ENCODE measurements at places on chromosomes 7 and 10. TPM values are rescaled to one million over a fixed set of nuclear protein-coding genes. Genes with fewer than 3 reads are reported as not detected.

DNA sequence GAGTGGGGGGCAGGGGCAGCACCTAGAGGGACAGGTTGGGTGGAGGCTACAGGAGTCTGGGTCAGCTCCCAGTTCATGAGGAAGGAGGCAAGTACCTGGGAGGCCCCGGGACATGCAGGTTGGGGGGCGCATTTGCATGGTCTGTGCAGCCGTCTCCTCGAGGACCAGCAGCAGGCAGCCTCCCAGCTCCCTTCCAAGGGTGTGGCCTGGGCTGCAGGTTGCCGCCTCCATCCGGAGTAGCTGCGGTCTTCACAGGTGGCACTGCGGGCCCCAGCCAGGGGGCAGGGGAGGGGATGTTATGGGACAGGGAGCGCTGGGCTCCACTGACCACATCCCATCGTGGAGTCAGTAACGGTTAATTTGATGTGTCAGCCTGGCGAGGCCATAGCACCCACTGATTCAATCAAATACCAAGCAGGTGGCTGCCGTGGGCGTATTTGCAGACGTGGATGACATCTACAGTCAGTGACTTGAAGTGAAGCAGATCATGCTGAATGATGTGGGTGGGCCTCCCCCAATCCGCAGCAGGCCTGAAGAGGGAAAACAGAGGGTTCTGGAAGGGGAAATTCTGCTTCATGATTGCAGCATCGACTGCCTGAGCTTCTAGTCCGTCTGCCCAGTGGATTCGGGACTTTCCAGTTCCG, 81.6 kb downstream of the PRKAG2 start:
- H3K27me3 ChIP-seq = no peaks in the 10 kb centered on the region
- DNase-seq = peak; percentile 7
- no peaks in the 10 kb centered on the region for H3K36me3 ChIP-seq

- H3K27ac ChIP-seq = no peak overlapping the region
- no peak for DNase-seq
- peaks cover 100% of the 10 kb centered on the region for H3K27me3 ChIP-seq
- H3K4me3 ChIP-seq = no peak overlapping the region
Measured at GRCh38 chr10:8042721-8043568, 11.5 kb upstream of the GATA3 start.

The PLXDC2 gene
- 16.6 TPM for total RNA-seq

- no peaks in the 10 kb centered on the region for H3K36me3 ChIP-seq
- DNase-seq = no peak
- no peaks in the 10 kb centered on the region for H3K27me3 ChIP-seq
Measured at GRCh38 chr7:97270280-97270679, 152.8 kb downstream of the SDHAF3 start.

GRCh38 chr7:129993275-129993674, 40.5 kb upstream of the UBE2H start:
- peaks cover 11% of the 10 kb centered on the region for H3K4me1 ChIP-seq
- DNase-seq = no peak
- H3K36me3 ChIP-seq = no peaks in the 10 kb centered on the region
- H3K27ac ChIP-seq = no peak overlapping the region
- no peak overlapping the region for H3K4me3 ChIP-seq

DNA sequence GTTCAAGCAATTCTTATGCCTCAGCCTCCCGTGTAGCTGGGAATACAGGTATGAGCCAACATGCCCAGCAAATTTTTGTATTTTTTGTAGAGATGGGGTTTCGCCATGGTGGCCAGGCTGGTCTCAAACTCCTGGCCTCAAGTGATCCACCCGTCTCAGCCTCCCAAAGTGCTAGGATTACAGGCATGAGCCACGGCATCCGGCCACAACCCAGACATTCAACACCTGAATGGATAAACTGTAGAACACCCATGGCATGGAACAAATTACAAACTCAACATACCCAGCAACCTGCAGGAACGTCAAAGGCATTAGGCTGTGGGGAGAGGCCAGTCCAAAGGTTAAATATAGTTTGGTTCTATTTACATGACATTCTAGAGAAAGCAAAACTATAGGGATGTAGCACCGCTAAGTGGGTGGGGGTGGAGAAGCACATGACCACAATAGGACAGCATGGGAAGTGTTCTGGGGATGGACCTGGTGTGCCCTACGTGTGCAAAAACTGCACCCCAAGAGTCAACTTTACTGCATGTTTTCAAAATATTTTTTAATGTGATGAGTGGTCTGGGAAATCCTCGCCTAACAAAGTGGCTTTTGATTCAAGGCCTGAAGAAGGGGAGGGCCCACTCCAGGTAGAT, 6.5 kb upstream of the PGAM2 start:
- peaks cover 33% of the 10 kb centered on the region for H3K36me3 ChIP-seq
- peaks cover 71% of the 10 kb centered on the region for H3K4me1 ChIP-seq
- H3K27me3 ChIP-seq = no peaks in the 10 kb centered on the region
- no peak overlapping the region for H3K4me3 ChIP-seq

The SSC4D gene
- total RNA-seq = 0.99 TPM

The PILRB gene
- total RNA-seq = 10.6 TPM

DNA sequence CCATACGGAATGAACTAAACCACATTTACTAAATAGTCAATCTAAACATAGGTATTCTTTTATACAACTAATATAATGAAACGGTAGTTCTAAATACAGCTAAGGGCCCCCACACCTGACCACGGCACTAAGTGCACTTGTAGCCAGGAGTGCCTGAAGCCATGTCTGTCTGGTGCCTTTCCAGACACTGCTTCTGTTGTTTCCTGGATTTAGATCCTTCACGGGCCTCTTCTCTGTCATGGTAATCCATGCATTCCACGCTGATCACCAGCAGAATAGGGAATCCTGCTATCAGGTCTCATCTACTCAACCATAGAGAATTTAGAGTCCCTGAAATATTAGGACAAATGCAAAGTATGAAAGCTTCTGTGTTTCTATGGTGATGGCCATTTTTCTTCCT, 37.8 kb downstream of the OSBPL3 start:
- no peaks in the 10 kb centered on the region for H3K36me3 ChIP-seq
- H3K27me3 ChIP-seq = no peaks in the 10 kb centered on the region
- no peak for DNase-seq
- no peak overlapping the region for H3K27ac ChIP-seq

DNA sequence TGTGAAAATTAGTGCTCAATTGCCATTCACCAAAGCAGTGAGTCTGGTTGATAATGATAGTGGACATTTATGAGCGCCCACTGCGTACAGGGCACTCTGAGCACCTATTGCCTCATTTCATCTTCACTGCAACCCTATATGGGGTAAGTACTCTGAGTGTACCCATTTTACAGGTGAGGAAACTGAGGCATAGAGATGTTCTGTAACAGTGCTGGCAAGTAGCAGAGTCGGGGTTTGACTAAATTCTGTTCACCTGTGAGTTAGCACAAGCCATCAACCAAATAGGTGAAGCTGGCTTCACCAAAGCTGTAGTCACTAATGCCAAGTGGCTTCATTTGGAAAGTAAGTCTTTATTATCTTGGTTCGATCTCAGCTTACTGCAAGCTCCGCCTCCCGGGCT, 135.8 kb downstream of the SPAG6 start:
- H3K27ac ChIP-seq = no peak overlapping the region
- H3K36me3 ChIP-seq = no peaks in the 10 kb centered on the region
- DNase-seq = no peak
- peaks cover 15% of the 10 kb centered on the region for H3K4me1 ChIP-seq

- H3K4me1 ChIP-seq = no peaks in the 10 kb centered on the region
- H3K4me3 ChIP-seq = no peak overlapping the region
- no peak overlapping the region for H3K27ac ChIP-seq
- DNase-seq = no peak
Measured at GRCh38 chr7:55348502-55348901, 16.6 kb upstream of the LANCL2 start.

The RARRES2 gene
- 17.6 TPM for total RNA-seq

The AKR1D1 gene
- total RNA-seq = not detected

DNA sequence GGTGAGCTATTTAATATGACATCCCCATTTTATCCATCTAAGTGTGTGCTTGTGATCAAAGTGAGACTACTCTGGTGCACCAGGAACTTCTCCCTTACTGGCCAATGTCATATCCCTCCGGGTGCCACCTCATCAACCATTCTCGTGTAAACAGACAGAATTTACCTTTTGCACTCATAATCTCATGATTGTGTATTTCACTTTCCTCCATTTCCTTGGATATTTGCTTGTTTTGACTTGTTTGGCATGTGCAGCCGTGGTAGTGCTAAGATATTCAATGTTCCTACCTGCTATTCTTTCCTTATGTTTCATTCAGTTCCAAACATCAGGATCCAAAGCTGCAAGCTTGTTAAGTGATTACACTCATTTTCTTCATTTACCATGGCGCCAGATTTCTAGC, 280.5 kb upstream of the SP8 start:
- no peak overlapping the region for H3K27ac ChIP-seq
- no peak for DNase-seq
- no peaks in the 10 kb centered on the region for H3K36me3 ChIP-seq
- H3K4me1 ChIP-seq = no peaks in the 10 kb centered on the region
- H3K27me3 ChIP-seq = no peaks in the 10 kb centered on the region

The PALS2 gene
- total RNA-seq = 7.1 TPM

- no peak for DNase-seq
- no peaks in the 10 kb centered on the region for H3K36me3 ChIP-seq
- no peak overlapping the region for H3K27ac ChIP-seq
- H3K27me3 ChIP-seq = peaks cover under 1% of the 10 kb centered on the region
- H3K4me1 ChIP-seq = no peaks in the 10 kb centered on the region
Measured at GRCh38 chr10:118488710-118489497, 106.5 kb downstream of the PRLHR start.

DNA sequence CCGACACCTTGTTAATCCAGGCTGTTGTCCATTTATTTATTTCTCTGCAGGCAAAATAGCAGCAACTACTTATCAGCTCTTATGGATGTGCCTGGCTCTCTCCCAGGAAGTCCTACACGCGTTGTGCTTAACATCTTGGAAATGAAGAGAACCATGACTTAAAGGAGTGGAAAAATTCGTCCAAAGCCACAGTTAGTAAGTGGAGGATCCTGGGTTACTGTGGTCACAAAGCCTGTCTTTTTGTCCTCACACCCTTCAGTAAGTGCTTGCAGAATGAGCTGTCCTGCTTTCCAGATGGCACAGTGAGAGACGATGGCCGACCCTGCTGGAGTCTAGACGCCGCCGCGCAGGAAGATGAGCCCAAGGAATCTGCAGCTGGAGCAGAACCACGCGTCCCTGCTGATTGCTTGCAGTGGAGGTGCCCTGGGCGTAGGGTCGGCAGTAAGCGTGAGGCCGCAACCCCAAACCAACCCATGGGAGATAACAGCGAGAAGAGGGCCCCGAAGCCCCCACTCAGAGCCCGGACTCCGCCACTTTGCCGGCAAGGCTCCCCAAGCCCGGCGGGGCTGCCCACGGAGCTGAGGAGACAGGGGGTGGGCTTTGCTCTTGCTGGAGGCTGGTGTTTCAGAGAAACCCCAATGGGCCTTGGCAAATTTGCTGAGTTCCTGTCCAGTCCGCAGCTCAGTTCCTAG, 178.6 kb downstream of the CXCL12 start:
- no peak overlapping the region for H3K27ac ChIP-seq
- peaks cover 9% of the 10 kb centered on the region for H3K4me1 ChIP-seq
- no peak overlapping the region for H3K4me3 ChIP-seq
- no peaks in the 10 kb centered on the region for H3K27me3 ChIP-seq
- no peak for DNase-seq

GRCh38 chr7:106346678-106347217, 62.0 kb upstream of the NAMPT start:
- H3K27ac ChIP-seq = no peak overlapping the region
- no peaks in the 10 kb centered on the region for H3K36me3 ChIP-seq
- no peaks in the 10 kb centered on the region for H3K27me3 ChIP-seq
- DNase-seq = no peak
- no peak overlapping the region for H3K4me3 ChIP-seq

The LRRD1 gene
- not detected for total RNA-seq

- no peak overlapping the region for H3K27ac ChIP-seq
- DNase-seq = no peak
- H3K27me3 ChIP-seq = no peaks in the 10 kb centered on the region
- H3K36me3 ChIP-seq = no peaks in the 10 kb centered on the region
Measured at GRCh38 chr7:91465595-91466061, 201.4 kb downstream of the FZD1 start.

Measured in left ventricle myocardium inferior (tissue), 1 donor.